ENCODE measurements at places on chromosomes 2 and 18.
A peak's percentile ranks its signal among the peaks of the same experiment; 100 is the strongest.

DNA sequence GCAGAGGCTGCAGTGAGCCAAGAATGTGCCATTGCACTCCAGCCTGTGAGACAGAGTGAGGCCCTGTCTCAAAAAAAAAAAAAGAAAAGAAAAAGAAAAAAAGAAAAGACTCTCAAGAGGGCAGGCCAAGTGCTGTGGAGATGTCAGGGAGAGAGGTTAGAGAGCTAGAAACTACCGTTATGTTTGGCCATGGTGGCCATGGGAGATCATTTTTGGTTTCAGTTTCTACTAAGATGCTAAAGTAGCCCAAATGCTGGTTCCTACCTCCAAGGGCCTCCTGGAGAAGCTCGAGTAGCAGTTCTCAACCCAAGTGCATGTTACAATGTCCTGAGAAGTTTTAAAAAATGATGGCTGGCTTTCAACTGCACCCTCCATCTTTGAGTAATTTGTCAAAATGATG is 47.4 kb upstream of the TCF4 start:
- no peak for DNase-seq

- DNase-seq: peak; percentile 53
These were observed 105.6 kb upstream of the NDUFV2 start for GRCh38 chr18:8996771-8997432.

DNA sequence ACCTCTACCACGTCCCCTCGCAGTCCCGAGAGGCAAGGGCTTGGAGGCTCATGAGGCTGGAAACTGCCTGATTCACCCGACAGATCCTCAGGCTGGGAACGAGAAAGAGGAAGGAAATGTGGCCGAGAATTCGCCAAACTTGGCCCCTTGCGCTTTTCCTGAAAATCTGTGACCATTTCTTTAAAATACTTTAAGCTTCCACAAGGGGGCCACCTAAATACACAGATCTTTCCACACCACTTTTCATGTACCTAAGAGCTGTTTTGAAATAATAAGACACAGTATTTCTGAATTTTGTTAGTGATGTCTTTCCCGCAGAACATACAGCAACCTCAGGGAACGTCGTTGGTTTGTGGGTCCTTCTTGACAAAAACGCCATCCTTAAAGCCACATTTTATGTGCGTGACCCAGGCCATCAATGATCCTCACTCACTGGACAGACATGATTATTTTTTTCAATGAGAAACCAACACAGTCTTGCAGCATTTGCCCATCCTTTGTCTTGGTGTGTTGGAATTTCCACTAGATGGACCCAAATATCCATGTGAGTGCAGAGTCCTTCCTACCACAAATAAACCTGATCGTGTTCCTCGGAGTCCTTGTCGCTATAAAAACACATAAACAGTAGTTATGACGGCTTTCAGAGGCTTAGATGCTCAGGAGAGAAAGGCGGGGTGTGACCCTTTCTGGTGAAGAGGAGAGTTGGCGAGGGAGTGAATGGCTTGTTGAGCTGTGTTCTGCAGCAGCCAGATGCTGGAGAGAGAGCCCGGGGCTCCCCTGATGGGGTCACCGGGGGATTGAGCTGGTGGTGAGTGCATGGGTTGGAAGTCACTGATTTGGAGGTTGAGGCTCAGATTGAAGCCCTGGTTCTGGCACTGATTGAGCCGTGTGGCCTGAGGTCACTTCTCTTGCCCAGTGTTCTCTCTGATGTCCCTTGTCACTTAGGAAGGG is 25.0 kb downstream of the DCDC2C start:
- DNase-seq: peak; percentile 75

- DNase-seq: no peak
These were observed 19.8 kb downstream of the SMIM21 start for GRCh38 chr18:75407468-75408437.

GRCh38 chr18:48409591-48410094 is 460 bp upstream of the ZBTB7C start:
- DNase-seq: no peak

DNA sequence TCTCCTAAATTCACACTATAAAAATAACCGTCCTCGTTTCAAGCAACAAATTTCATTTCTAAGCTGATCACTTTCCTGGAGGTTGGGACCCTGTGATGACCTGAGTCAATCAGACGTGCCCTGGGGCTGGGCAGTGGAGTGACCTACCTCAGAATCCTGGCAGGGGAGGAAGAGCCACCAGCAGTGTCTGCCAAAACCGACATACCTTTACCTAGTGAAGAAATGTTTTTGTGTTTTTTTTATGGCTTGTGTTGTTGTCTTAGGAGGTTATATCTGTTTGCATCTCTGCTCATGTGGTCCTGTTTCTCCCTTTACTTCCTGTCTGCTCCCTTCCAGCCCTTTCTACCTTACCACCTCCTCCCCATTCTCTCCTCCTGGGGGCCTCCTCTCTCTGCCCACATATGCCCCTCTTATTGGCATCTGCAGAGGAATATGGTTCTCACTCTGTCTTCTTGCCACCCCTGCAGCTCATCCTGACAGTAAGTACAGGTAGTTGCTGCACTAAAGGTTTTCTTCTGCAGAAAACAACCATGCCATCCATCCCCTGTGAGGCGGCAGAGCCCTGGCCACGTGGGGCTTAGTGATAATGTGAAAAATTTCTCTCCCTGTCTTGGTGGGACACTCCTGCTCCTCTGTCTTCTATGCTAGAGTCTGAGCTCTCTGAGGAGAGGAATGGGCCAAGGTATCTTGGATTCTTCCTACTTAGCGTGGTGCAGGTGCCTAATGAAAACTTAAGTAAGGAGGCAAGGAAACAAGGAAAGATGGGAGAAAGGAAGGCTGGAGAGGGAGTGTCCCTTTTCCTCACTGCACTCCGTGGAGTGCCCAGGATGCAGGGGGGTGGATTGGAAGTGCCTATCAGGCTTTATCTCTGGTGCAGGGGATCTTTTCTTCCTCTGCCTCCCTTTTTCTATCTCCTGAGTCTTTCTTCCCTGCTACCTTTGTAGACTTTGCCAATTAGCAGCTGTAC is 15.4 kb downstream of the ACOXL start:
- no peak for DNase-seq

DNA sequence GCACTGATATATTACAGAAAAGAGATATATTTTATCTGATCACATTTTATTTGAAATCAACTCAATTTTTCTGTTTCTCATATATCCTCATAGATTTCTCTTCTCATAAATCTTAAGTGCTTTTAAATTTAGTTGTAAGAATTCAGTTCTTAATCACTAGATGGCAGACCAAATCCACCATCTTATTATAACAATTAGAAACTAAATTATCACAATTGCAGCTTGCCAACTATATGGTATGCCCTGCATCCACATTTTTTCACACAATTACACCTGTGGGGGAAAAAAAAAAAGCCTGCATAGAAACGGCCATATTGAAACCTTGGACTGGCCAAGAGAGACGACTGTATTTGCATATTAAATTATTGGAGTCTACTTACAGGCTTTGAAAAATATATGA is 64.4 kb downstream of the COL5A2 start:
- DNase-seq: no peak

- peak; percentile 60 for DNase-seq
These were observed 9.5 kb downstream of the ZEB2 start for GRCh38 chr2:144510294-144510991.

DNA sequence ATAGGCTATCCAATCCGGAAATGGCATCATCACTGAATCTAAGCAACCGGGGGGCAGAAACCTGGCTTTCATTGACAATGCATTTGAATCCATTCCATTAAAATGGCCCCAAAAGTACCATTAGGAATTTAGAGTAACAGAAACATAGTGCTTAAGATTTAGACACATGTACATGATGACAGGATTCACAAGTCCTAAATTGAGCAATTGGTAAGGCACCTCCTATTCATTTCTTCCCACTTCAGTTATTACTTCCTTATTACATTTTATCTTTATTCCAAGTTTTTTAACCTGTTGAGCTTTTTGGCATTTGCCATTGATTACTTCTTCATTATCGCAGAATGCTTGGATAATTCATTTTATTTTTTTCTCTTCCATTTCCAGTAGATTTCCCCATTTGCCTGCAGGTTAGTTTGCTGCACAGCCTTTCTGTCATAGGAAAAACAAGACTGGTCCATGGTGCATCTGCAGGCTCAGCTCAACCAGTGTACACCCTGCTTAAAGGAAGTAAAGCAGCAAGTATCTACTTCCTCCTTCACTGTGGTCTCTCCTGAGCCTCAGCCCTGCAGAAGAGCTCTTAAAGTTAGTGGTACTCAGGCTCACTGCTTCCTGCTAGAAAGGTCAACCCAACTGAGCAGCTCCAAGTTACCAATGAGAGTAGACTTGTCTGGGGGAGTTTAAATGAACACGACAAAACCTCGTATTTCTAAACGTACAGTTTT is 89.2 kb downstream of the DOCK10 start:
- DNase-seq: peak; percentile 55

DNA sequence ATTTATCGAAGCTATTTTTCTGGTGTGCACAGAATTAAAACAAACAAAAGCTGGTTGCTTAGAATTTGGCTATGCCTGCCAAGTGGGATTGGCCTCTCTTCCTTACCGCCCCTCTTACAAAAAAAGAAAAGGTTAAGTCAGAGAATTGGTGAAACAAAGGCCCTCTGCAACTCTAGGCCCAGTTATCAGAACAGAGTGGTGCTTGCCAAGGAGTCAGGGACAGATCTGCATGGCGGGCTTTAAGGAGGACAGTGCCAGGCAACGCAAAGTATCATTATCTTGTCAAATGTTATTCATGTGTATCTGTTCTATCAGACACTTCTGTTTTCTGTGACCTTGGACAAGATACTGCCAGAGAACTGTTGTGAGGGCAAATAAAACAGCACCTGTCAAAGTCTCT is 78.3 kb downstream of the TGIF1 start:
- DNase-seq: no peak

- no peak for DNase-seq
These were observed 419.9 kb upstream of the HS6ST1 start for GRCh38 chr2:128738446-128739110.

GRCh38 chr2:151971301-151972051 is 127.4 kb downstream of the CACNB4 start:
- no peak for DNase-seq

DNA sequence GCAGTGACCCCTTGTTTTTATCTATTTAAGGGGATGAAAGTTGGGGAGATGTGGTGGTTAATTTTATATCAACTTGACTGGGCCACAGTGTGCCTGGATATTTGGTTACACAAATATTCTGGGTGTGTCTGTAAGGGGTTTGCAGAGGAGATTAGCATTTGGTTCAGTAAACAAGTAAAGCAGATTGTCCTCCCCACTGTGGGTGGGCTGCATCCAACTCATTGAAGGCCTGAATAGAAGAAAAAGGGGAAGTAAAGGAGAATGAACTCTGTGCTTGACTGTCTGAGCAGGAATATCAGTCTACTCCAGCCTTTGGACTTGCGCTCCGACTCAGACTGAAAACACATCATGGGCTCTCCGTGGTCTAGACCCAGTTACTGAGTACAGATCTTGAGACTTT is 80.9 kb downstream of the GCA start:
- no peak for DNase-seq

DNA sequence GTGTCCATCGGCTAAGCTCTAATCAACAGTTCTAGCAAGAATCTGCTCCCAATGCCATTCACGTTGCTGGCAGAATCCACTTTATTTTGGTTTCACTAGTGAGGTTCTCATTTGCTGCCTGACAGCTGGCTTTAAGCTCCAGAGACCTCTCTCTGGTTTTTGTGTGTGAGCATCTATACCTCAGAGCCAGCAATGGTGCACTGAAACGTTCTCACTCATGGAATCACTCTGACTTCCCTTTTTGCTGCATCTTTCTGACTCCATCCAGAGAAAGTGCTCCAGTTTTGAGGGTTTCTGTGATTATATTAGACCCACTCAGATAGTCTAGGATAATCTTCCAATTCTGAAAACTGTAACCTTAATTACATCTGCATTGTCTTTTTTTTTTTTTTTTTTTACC is 596.6 kb downstream of the RNF144A start:
- DNase-seq: no peak

DNA sequence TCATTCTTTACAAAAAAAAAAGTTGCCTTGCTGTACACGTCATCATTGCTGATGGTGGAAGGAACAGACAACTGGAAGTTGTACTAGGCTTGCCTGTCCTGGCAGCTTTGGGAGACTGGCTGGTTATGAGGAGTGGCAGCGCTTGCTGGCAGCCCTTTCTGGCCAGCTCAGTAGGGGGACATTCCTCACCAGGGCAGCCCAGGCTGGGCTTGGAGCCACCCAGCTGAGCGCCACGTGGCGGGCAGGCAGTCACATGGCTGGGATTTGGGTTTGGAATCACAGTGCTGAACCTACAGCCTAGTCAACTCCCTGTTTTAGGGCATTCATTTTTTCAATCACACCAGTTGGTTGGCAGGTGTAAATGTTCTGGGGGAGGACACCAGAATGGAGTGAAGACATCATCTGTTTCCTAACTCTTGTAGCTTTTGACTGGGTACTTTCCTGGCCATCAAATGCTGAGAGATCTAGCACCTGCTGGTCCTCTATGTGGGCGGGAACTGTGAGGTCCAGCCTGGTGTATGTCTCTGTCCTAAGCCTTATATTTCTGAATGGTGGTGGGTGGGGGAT is 139.3 kb downstream of the SETBP1 start:
- no peak for DNase-seq

Measured in hematopoietic multipotent progenitor cell treated with erythropoietin and hydrocortisone succinate and interleukin-3 and kit ligand, for 6 days (in vitro differentiated cells).